ENCODE measurements at places on chromosomes 4 and X. TPM values are rescaled to one million over a fixed set of nuclear protein-coding genes. Genes with fewer than 3 reads are reported as not detected.

Gene LIMCH1
- not detected for total RNA-seq

GRCh38 chrX:38660395-38661102 lies 99.2 kb downstream of the TSPAN7 start:
- no peak for DNase-seq

DNA sequence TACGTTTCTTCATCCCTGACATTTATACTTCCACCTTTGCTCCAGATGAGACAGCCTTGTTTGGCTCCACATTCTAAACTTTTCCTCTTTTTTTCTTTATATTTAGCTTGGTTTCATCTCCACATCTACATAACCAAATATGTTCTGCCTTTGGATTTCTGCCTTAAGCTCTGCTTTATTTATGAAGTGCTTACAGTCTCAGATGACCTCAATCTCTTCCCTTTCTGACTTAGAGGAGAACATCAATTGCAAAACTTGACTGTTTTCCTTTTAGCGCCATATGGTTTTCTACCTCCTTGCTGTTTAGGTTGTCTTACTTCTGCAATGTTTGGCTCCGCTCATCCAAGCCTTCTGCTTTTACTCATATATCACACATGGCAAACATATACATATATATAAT lies 7.5 kb downstream of the ASB5 start:
- no peak for DNase-seq

DNA sequence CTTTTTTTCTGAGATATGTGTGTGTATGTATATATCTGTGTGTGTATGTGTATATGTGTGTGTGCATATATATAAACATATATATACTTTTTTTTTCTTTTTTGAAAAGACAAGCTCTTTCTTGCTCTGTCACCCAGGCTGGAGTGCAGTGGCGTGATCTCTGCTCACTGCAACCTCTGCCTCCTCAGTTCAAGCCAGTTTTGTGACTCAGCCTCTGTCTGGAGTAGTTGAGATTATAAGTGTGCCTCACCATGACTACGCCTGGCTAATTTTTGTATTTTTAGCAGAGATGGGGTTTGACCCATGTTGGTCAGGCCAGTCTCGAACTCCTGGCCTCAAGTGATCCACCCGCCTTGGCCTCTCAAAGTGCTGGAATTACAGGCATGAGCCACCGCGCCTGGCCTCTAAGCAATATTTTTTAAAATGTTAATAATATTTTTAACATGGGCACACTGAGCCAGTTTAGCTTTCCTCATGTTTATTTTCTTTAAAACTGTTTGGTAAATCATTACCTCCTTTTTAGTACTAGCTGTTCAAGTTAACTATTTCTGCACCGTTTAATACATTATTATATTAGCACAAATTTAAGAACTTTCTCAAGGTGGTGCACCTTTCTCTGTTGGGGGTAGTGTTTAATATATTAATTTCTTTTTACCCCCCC lies 33.3 kb downstream of the BBS12 start:
- no peak for DNase-seq

- no peak for DNase-seq
Observed at GRCh38 chr4:173237152-173237551, 68.5 kb downstream of the GALNT7 start.

Gene IL2
- not detected for total RNA-seq

DNA sequence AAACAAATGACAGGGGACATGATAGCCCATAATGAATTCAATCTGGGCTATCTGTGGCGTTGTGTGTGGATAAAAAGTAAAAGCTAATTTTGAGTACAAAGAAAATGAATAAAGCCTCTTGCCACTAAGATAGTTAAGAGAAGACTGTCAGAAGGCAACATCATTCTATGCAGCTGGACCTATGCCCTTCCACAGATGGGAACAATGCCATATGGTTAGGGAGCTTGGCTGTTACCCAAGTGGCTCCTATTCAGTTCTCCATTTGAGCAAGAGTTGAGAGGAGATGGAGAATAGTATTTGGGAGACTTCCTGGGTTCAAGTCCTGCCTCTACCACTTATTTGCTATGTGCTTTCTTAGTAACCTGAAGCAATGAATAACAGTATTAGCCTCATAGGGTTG lies 107.7 kb downstream of the ANXA3 start:
- DNase-seq, result no peak

DNA sequence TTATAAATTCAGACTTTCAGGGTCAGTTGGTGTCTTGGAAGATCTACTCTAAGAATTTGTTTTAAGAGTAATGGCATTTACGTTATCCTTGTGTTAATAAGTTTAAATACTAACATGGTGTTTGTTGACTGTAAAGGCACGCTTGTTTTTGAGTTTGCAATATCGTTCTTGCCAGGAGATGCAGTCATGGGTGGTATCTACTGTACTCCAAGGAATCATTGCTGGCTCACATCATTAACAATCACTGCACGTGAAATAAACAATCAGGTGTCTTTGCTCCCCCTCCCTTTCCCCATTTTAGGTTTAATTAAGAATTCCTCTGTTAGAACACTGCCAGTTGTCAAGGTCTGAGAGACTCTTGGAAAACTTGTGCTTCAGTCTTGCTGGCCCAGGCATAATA lies 1.6 kb downstream of the HHIP start:
- no peak for DNase-seq

GRCh38 chr4:68410149-68410548 lies 37.1 kb upstream of the TMPRSS11E start:
- DNase-seq, result no peak

DNA sequence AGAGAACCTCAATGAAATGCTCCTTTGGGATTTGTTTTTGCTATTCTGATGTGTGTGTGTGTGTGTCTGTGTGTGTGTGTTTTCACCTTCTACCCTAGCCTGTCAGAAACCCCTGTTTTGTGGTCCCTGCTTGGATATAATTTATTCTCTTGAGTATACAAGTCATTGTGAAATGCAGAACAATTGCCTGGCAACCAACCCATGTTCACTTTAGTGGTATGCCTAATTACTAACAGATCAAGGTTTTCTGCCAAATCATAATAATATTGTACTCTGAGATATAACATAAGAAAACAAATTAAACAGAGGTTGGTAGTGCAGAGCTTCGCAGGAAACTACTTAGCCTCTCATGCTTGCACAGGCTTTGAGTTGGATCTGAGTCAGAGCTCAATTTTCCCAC lies 7.0 kb upstream of the TET2 start:
- no peak for DNase-seq

Gene SPRY1
- 0.13 TPM for total RNA-seq

DNA sequence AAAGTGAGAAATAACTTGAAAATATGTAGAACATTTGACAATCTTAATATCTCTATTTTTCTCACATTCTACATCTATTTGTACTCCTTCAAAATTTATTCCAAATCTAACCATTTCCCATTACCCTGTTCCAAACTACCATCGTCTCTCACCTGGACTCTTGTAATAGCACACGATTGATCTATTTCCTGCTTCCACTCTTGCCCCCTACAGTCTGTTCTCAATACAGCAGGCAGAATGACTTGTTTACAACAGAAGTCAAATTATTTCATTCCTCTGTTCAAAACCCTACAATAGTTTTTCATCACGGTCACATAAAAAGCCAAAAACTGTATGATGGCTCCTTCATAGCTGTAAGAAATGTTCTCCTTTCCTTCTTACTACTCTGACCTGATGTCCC lies 21.1 kb upstream of the LUZP4 start:
- no peak for DNase-seq

Gene S100P
- total RNA-seq, result not detected

DNA sequence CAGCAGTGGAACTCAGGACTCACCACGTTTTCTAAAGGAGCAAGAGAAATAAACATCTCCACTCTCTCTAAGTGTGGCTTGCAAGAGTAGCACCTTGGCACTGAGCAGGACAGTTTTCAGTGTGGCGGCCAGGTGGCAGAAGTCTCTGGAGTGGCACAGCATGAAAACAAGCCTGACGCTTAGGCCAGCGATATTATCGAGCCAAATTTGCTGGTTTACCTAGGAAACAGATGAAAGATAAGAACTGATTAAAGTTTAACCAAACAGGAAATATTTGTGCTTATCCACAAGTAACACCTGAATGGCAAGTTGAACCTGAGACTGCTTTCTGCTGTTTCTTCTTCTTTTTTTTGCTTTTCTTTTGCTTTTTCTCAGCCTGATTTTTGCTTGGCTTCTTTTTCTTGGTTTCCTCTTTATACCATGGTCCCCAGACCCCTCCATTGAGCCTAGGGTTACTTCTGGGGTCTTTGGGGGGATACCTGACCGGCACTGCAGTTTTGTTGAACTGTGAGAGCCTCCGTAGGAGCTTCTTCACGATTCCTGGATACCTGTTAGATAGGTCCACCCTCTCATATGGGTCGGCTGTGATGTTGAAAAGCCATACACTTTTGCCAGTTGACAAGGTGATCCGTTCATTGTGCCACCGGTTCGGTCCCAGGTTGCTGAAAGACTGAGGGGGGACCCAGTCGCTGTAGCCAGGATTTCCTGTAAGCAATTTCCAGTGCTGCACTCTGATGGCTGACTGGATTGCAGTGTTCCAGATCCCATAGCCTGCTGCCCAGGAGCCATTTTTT lies 77.3 kb downstream of the ARSJ start:
- no peak for DNase-seq

GRCh38 chr4:1826531-1827350 lies 29.2 kb downstream of the LETM1 start:
- DNase-seq, result no peak

DNA sequence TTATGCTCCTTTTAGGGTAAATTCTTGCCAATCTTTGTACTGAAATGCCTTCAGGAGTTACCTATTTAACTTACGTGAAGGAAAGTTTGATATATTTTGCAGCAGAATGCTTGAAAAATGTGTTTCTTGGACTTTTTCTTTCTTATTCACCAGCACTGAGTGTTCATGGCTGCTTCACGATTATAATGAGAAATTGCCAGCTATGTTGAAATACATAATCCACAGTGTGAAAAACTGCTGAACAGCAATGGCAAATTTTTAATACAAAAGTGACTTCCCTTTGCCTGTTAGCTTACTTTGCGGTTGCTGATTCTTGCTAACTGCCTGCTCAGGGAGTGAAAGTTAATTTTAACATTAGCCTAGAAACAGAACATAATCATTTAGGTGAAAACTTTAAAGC lies 153.8 kb upstream of the SLC4A4 start:
- DNase-seq, result no peak

Gene ADH6
- not detected for total RNA-seq

GRCh38 chrX:147847999-147848398 lies 63.7 kb upstream of the FMR1 start:
- DNase-seq, result no peak

Gene BEND2
- total RNA-seq, result not detected

DNA sequence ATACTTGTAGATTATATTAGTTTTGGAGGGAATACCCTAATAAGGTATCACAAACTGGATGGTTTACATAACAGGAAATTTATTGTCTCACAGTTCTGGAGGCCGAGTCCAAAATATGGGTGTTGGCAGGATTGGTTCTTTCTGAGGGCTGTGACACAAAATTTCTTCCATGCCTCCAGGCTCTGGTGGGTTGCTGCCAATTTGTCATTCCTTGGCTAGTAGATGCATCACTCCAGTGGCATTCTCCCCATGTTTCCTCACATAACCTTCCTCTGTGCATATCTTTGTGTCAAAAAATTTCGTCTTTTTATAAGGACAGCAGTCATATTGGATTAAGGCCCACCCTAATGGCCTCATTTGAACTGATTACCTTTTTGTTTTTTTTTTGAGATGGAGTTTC lies 49.3 kb downstream of the APELA start:
- DNase-seq, result no peak

DNA sequence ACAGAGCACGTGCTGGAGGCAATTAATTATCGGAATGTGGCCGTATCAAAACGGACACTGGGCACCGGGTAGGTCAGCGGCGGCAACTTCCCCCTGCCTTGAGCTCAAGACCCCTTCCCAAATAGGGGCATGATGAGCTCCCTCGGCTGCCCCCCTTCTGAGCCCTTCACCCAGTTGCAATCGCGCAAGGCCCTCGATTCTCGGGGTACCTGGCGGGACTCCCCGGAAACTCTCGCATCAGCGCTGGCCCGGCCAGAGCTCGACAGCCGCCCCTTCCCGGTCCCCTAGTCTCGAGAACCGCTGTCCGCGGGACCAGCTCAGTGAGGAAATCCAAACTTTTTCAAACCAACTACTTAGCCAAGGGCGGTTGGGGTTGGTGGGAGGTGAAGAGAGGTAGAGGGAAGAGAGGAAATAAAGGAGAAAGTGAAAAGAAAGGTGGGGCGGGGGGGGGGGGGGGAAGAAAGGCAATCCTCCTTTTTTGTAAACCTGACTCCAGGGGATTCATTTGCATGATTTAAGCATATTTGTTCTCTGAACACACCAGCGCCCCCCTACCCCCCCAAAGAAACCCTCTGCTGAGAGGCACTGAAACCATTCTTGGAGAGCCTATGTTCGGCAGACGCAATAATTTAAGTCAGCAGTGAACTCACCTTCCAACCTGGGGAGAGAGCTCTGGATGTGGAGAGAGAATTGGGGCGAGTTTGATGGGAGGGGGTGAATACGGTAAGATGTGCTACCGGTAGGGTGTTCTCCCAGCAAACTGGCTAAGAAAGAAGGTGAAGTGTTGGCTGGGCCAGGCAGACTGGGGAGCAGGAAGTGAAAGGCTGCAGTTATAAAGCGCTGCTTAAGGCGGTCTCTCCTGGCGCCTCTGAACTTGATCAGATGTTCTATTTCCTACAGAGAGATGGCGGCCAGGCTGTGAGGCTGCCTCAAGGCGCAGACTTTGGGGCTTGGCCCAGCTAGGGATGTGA lies 2.0 kb upstream of the ZIC3 start:
- DNase-seq, result no peak

GRCh38 chrX:12548746-12549145 lies 242.5 kb upstream of the PRPS2 start:
- peak; percentile 26 for DNase-seq

- DNase-seq, result no peak
Observed at GRCh38 chr4:158155656-158156356, 17.0 kb downstream of the GASK1B start.

Gene RPA4
- 1.3 TPM for total RNA-seq

DNA sequence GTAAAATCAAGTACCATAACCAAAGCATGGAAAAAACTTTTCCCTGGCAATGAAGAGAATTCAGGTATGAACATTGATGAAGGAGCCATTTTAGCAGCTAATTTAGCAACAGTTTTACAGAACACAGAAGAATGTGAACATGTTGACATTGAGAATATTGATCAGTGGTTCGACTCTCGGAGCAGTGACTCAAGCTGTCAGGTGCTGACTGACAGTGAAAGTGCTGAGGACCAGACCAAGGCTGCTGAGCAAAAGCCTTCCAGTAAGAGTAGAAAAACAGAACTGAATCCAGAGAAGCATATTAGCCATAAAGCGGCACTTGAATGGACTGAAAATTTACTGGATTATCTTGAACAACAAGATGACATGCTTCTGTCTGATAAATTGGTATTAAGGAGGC lies 2.8 kb downstream of the TIGD2 start:
- no peak for DNase-seq

DNA sequence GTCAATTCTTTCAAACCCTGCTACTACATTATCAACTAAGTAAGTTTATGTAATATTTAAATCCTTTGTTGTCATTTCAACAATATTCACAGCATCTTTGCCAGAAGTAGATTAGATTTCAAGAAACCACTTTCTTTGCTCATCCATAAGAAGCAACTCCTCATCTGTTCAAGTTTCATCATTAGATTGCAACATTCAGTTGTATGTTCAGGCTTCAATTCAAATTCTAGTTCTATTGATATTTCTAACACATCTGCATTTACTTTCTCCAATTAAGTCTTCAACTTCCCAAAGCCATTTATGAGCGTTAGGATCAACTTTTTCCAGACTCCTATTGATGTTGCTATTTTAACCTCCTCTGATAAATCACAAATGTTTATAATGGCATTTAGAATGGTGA lies 66.1 kb downstream of the BMP3 start:
- no peak for DNase-seq

- no peak for DNase-seq
Observed at GRCh38 chr4:17013382-17014006, 115.0 kb upstream of the LDB2 start.
